ENCODE measurements at places on chromosomes 11 and 22.

GRCh38 chr11:109818290-109818689 is 274.9 kb upstream of the ZC3H12C start:
- no peak for DNase-seq

DNA sequence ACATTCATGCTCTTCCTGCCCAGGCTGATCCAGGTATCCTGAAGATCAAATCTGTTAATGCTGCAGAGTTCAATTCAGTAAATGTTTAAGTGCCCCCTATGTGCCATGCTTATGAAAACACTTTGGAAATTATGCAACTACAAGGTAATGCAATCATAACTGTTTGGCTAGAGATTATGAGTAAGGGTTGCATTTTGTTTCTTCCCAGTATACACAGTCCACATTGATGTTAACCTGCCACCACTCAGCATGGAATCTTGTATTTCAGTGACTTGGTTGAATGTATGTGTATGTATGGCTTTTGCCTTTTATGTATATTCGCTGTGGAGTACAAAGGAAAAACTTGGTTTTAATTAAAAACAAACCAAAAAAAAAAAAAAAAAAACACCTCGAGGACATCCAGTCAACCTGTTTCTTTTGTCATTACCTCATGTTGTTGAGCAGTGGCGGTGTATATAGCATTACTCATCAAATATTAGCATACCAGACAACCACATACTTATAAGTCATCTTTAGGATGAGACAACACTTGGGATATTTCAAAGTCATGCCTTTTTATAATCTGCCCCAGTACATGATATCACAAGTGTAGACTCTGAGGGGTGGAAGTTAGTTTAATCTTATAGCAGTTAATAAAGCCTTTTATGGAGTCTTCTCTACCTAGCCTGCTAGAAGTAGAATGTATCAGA is 86.1 kb upstream of the HORMAD2 start:
- peak; percentile 92 for DNase-seq

GRCh38 chr22:26328221-26328620 is 100.8 kb upstream of the ASPHD2 start:
- DNase-seq, result no peak

GRCh38 chr11:58775066-58775708 is 43.4 kb upstream of the GLYAT start:
- DNase-seq, result no peak

DNA sequence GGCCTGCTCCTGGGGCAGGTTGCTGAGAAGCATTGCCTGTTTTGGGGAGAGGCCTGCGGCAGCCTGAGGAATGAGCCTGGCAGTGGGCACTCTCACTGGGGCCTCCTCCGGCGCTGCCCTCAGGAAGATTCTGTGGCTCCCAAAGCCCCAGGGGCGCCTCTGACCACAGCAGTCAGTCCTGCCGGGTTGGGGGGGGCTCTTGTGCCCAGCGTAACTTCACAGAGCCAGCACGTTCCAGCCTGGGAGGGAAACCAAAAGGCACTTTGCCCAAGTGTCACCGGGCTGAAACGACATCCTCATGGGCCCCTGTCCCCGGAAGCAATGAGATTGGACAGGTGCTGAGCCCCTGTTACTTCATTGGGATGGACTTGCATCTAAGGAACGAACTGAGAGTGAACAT is 4.3 kb upstream of the LRP5 start:
- DNase-seq, result no peak

GRCh38 chr11:58070585-58070984 is 39.8 kb downstream of the OR6Q1 start:
- no peak for DNase-seq

DNA sequence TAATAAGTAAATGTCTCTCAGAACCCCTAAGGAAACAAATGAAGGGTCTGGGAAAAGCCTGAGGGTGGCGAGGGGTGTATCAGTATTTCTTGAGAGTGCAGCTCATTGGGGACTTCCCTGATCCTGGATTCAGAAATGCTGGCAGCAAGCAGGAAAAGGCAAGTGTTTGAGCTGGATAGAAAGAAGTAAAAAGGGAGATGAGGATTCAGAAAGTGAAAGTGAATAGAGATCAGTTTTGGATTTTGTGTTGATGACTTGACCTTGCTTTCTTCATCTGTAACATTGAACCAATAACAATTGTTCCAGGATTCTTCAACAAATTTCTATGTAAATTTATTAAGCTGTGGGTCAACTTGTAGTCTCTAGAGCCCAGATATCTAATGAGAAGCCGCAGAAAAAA is 66.9 kb upstream of the CTSC start:
- no peak for DNase-seq

- DNase-seq, result peak; percentile 91
Measured at GRCh38 chr11:36300650-36301049, 4.6 kb downstream of the PRR5L start.

DNA sequence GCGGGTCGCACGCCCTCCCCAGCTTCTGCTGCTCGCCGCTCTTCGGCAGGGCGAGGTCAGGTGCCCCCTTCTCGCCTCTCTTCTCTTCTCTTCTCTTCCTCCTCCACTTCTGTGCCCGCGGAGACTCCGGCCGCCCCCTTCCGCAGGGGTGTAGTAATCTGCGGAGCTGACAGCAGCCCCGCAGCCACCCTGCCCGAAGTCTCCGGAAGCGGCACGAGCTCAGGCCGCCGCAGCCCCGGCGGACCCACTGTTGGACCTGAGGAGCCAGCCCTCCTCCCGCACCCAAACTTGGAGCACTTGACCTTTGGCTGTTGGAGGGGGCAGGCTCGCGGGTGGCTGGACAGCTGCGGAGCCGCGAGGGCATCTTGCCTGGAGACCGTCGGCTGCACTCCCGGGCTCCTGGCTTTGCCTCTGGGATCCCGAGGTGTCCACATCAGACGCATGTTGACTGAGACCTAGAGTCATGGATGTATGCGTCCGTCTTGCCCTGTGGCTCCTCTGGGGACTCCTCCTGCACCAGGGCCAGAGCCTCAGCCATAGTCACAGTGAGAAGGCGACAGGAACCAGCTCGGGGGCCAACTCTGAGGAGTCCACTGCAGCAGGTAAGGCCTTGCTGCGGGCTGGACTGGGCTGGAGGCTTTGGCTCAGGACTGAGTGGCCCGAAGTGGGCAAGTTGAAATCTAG is 486 bp downstream of the STIM1 start:
- no peak for DNase-seq

DNA sequence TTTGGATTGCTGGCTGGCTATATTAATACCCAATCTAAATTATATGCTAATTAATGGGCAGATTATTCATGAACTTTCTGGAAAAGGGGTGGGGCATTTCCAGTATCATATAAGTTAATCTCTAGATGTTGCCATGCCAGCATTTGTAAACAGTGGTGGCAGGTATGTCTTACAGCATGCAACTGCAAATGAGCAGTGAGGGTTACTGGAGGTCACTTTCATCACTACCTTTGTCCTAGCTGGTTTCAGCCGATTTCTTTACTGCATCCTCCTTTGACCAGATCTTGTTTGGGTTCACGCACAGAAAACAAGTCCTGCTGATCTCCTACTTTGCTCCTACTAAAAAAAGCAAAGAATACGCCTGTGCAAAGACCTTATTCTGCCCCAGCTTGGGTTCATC is 89.1 kb upstream of the USP47 start:
- no peak for DNase-seq

DNA sequence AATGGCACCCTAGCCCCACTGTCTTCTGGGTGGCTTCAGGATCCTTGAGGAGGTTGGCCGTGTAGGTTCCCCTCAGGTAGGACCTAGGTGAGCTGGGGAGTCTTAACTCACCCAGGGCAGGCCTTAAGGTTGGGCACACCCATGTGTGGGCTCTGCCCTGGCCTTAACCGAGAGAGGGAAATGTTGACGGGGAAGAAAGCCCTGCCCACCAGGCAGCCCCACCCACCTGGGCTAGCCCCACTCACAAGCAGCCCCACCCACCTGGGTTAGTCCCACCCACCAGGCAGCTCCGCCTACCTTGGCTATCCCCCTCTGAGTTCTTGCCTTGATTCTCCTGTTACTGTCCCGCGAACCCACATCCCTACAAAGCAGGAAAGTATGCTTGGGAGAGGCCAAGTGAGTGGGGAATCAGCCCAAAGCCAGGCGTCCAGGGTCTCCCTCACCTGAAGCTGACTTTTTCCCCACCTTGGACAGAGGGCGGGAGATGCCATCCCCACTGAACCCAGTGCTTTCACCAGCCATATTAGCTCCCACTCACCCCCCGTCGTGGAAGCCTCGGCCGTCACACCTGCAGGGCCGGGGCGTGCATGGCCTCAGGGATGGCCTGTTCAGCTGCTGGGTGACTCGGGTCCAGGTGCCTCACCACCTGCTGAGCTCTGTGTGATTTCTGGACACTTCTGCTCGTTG is at the start of gene MYEOV:
Gene MYEOV (plus strand): TSS at position 337 of the 687 bp plus-strand sequence. CDS start 1,200 bp downstream, outside the sequence.
- peak; percentile 55 for DNase-seq

DNA sequence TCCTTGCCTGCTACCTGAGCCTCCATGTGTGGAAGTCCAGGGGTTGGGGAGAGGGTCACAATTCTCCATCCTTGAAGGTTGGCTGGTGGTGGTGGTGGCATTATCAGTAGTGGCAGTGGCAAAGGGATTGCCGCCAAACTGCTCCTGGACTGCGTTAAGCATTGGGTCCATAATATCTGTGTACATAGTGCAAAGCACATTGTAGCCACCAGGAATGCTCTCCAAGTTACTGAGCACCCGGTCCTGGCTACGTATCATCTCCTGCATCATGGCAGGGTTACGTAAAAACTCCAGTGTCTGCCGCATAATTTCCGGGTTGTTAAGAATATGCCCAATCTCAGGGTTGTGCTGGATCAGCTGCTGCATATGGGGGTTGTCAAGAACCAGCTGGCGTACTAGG is 1.2 kb downstream of the UBQLN3 start:
- no peak for DNase-seq

DNA sequence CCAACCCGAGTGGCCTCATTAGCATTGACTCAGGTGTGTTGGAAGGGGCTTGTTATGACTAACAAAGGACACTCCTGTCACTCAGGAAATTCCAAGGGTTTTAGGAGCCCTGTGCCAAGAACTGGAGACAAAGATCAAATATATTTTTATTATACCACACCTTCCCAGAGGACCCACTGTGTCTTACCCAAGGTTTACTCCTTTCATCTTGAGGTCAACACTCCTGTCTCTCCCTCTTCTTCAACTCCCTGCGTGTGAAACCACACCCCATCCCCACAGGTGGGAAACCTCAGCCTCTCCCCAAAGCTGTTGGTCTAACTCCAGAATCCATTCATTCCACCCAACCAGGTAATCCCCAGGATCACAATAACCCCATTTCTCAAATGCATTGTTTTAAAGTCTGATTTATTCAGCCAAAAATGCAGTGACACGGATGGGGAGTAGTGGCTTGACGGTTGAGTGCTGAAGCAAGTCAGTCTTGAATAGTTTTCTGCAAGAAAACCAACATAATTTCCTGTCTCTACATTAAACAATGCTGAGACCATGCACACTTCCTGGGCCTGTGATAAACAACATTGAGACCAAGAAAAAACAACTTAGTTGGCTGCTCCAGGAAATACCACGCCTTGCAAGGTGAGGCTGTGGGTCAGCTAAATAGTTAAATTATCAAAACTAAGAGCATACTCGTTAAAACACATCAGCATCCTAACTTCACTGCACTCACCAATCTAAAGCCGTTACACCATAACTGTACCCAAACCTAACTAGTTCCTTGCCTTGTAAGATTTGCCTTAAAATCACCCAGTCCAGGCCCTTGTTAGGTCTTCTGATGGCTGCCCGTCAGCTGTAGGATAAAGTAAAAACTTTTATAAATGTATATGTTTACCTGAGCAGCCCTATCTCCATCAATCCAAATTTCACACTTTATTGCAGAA is 38.5 kb upstream of the SPON1 start:
- peak; percentile 27 for DNase-seq

DNA sequence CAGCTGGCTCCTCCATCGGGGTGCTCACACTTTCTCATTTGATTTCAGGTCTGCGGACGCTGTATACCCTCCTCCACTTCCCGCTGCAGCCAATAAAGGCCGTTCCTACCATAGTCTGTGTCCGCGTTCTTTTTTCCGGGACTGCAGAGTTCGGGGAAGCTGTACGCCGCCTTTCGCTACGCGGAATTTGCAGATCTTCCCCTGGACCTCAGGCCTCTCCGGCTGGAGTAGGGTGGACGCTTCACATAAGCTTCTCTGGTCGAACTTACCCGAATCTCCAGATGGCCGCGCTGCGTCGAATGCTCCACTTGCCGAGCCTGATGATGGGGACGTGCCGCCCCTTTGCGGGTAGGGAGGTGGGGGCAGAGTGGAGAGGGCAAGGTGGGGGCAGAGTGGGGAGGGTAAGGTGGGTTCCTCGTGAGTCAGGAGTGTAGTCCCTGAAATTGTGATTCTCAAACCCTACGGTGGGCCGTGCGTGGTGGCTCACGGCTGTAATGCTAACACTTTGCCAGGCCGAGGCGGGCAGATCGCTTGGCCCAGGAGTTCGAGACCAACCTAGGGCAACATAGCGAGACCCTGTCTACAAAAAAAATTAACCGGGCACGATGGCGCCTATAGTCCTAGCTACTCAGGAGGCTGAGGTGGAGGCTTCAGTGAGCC is 617 bp downstream of the CSKMT start:
- DNase-seq, result peak; percentile 66

GRCh38 chr11:116535994-116536393 is 236.8 kb downstream of the BUD13 start:
- no peak for DNase-seq

DNA sequence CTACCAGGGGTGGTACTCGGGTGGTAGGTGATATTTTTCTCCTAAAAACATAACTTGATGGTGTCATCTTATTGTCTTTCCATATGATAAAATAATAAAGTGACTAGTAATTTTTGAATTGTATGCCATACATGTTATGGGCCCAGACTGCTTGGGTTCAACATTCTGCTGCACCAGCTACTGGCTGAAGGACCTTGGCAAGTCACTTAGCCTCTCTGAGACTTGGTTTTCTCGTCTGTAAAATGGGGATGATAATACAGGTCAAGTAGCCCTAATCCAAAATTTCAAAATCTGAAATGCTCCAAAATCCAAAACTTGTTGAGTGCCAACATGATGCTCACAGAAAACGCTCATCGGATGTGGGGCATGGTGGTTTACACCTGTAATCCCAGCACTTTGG is 35.6 kb upstream of the TFIP11 start:
- DNase-seq, result no peak

- DNase-seq, result no peak
Measured at GRCh38 chr11:83537131-83537610, 251.0 kb upstream of the CCDC90B start.

- DNase-seq, result no peak
Measured at GRCh38 chr22:41695211-41695610, 4.1 kb upstream of the MEI1 start.

GRCh38 chr11:133762538-133762937 is 82.8 kb downstream of the SPATA19 start:
- DNase-seq, result no peak

DNA sequence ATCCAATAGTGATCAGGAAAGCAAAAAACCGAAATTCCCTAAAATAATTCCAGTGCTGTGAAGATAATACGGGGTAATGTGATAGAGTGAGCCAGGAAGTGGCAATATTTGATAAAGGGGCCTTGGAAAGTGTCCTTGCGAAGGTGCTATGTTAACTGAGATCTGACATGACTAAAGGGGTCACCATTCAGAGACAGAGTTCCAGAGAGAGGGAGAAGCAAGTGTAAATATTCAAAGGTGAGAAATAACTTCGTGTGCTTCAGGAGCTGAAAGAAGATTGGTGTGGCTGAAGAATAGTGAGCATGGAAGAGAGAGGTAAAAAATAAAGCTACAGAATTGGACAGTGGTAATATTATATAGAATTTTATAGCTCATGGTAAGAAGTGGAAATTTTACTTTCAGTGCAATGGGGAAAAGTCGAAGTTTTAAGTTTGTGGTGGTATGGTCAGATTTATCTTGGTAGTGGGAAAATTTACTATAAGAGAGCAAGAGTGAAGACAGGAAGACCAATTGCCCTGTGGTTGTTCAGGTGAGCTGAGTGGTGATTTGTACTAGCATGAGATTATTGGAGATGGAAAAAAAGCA is 164.5 kb downstream of the JRKL start:
- no peak for DNase-seq

Data from cardiac fibroblast (primary cell).